MM.1S (cell line): ENCODE measurements at places on chromosomes 12 and 14.
A peak's percentile ranks its signal among the peaks of the same experiment; 100 is the strongest.

- DNase-seq: no peak
Observed at GRCh38 chr14:37842106-37842505, 246.7 kb downstream of the TTC6 start.

DNA sequence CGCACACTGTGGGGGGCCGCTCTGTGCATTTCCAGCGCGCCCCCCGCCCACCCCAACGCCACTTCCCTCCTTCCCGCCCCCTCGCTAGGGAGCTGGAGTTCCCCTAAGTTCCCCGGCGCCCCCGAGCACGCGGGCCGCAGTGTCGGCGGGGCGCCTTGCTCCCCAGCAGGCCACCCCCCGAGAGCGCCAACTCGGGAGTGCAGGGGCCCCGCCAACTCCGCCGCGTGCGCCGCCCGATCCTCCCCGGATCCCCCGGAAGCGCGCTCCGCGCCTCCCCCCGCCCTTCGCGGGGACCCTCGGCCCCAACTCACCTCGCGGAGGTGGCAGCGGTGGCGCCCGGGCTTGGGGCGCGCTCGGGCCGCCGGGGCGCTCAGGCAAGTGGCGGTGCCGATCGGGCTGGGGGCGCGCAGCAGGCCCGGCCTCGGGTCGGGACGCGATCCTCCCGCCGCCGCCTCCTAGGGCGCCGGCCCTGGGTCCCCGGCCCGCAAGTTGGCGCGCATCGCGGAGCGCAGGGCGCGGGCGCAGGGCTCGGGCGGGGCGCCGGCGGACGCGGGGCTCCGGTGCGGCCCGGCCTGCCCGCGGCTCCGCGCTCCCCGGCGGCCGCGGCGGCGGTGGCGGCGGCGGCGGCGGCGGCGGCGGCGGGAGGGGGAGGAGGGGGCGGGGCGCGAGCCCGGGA lies at the start of gene NCOR2:
Gene NCOR2, minus strand, starts transcription at position 616 of the 676 bp plus-strand sequence. CDS start 72,361 bp downstream, outside the sequence.
- DNase-seq: peak; percentile 29

DNA sequence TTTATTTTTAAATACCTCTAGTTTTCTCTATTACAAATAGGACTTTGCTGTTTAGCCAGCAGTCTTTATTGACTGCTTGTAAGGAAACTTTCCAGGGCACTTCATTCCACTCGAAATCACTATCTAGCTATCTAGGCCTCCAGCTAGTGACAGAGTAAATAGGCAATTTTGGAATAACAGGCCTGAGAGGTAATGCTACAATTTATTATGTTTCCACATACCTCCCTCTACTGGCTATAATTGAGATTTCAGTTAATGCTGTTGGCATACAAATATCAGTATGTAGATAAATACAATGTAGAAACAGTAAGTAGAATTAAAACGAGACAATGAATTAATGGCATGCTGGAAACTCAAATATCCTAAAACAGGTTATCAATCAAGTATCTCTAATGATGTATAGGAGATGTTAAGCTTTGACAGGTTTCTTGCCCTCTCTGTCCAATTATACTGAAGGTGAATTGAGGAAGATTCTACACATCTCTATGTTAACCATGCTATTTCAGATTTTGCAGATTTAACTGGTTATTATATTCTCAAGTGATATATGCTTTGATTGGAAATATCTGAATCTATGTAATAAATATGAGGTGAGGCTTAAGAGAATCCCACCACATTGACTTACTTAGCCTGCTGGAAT lies 7.2 kb downstream of the DTD2 start:
- peak; percentile 39 for DNase-seq

DNA sequence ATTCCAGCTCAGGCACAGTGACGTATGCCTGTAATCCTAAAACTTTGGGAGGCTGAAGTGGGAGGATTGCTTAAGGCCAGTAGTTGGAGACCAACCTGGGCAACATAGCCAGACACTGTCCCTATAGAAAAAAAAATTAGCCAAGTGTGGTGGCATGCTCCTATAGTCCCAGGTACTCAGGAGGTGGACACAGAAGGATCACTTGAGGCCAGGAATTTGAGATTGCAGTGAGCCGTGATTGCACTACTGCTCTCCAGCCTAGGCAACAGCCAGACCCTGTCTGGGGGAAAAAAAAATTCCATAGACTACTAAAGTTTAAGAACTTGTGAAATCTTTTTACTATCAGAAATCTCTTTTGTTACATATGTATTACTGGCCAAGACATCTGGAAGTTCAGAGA lies 6.6 kb downstream of the FAM177A1 start:
- no peak for DNase-seq

DNA sequence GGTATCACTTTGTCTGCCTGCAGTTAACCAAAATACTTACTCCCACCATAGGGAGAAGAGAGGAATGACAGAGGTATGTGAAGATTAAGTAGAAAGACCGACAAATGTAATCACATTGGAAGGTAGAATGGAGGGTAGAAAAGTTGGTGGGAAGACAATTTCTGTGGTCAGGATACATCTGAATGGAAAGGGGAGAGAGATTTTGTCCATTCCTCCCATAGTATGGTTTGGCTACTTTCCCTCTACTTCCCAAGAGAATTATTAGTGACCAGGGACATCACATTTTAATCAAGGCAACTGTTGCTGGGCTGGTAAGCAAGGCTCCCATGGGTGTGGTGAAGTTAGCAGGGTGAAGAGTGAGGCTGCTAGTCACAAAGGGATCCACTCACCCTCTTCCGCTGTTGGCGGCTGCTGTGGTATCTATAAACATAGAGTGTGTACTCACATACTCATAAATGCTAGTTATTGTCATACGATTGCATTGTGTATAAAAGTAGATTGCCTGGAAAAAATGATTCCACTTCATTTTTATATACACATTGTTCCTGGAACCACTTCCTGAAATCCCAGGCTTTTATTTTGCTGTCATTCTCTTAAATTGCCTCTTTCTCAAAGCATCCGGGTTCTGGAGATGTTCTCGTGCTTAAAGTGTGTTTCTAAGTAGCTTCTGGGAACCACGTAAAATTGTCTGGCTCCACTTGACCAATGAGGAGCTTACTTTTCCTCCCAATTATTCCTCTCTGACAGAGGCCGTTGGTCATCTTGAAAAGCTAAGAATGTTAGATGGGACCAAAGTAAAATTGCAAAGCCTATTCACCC lies 413.1 kb downstream of the ZFP36L1 start:
- DNase-seq: no peak

- no peak for DNase-seq
Observed at GRCh38 chr14:37988472-37988871, 219.2 kb upstream of the SSTR1 start.

GRCh38 chr14:40028991-40029390 lies 596.8 kb upstream of the FBXO33 start:
- DNase-seq: no peak

- DNase-seq: no peak
Observed at GRCh38 chr12:42426746-42427145, 100.8 kb downstream of the PPHLN1 start.

- DNase-seq: no peak
Observed at GRCh38 chr12:107788281-107788680, 13.8 kb downstream of the ASCL4 start.

- no peak for DNase-seq
Observed at GRCh38 chr14:81268016-81268416, 47.3 kb upstream of the GTF2A1 start.

GRCh38 chr14:51473808-51474565 lies 177.7 kb upstream of the FRMD6 start:
- no peak for DNase-seq

- DNase-seq: no peak
Observed at GRCh38 chr14:103436533-103436932, 51.3 kb downstream of the MARK3 start.

DNA sequence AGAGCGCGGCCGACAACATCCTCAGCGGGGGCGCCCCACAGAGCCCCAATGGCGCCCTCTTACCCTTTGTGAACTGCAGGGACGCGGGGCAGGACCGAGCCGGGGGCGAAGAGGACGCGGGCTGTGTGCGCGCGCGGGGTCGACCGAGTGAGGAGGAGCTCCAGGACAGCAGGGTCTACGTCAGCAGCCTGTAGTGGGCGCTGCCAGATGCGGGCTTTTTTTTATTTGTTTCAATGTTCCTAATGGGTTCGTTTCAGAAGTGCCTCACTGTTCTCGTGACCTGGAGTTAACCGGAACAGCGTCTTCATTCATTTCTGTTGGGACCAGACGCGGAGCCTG lies 103.8 kb upstream of the FKBP4 start:
- peak; percentile 68 for DNase-seq

DNA sequence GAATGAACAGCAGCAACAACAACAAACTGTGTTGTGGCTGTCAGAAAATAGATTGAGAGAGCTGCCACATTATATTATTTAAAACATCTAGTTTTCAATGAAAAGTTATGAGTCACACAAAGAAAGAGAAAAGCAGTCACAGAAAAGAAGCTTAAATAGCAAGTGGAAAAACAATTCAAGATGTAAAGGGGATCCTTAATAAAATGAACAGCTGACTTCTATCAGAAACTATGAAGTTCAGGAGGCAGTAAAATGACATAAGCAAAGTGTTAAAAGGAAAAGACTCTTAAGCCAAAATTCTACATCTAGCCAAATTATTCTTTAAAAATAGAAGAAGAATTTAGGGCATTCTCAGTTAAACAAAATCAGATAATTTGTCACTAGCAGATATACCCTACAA lies 5.6 kb downstream of the CLEC14A start:
- no peak for DNase-seq

- no peak for DNase-seq
Observed at GRCh38 chr14:94914191-94914590, 144.3 kb upstream of the GSC start.

GRCh38 chr12:64890873-64891468 lies 66.5 kb downstream of the TBC1D30 start:
- DNase-seq: peak; percentile 63

DNA sequence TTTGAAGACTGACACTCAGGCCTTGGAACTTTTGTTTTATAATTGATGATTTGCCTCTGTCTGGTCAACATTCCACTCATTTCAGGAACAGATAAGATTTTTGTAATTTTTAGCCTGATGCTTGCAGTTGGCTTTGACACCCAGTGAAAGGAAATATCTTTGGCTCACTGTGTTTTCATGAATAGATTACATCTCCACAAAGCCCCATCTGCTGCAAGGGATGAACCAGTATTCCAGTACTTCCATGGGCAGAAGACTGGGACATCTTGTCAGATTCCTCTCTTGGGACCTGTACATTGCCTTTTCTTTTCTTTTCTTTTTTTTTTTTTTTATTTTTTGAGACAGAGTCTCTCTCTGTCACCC lies 28.4 kb downstream of the GSG1 start:
- DNase-seq: no peak

DNA sequence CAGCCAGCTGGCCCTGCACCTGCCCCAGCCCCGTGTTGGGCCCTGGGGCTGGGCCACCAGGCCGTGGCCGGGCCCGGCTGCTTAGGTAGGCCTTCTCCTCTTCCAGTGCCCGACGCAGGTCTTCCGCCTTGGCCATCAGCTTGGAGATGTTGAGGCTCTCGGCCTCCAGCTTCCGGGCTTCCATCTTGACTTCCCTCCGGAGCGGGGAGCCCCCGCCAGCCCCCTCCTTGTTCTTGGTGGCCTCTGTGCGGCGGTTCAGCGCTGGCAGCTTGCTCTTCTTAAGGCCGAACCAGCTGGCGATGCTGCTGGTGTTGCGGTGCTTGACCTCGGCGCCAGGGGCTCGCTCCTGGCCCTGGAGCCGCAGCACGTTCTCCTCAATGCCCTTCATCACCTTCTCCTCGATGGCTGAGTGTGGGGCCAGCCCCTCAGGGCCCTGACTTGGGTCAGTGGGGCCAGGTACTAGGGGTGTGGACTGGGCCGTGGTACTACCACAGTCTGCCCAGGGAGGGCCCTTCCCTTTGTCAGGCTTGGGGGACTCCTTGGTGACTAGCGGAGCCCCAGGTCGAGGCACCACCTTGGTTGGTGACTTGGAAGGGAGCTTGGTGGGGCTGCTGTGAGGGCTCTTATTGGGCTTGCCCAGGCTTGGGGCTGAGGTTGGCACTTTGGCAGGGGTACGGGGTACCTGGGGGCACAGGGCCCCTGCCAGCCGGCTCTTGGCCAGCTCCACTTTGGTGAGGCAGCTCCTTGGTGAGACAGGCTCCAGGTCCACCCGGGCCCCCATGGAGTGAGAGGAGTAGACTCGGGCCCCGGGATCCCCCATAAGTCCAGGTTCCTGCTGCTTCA lies 33.2 kb downstream of the NCKAP5L start:
- no peak for DNase-seq

DNA sequence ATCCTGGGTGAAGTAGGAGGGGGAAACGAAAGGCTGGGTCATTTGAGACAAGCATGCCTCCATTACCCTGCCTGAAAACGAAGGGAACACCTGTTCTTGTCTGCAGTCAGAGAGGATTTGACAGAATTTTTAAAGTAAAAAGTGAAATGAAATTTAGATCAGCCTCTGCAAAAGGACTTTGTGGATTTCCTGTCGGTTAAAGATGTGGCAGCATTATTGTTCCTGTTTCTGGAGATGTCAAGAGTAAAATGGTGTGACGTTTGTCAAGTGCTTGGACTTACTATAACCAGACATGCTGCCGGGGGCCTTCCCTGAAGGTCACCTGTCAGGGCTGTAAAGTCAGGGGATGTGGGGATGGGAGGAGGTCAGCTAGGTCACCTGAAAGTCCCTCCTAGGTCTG lies 32.0 kb downstream of the NRXN3 start:
- DNase-seq: peak; percentile 16

DNA sequence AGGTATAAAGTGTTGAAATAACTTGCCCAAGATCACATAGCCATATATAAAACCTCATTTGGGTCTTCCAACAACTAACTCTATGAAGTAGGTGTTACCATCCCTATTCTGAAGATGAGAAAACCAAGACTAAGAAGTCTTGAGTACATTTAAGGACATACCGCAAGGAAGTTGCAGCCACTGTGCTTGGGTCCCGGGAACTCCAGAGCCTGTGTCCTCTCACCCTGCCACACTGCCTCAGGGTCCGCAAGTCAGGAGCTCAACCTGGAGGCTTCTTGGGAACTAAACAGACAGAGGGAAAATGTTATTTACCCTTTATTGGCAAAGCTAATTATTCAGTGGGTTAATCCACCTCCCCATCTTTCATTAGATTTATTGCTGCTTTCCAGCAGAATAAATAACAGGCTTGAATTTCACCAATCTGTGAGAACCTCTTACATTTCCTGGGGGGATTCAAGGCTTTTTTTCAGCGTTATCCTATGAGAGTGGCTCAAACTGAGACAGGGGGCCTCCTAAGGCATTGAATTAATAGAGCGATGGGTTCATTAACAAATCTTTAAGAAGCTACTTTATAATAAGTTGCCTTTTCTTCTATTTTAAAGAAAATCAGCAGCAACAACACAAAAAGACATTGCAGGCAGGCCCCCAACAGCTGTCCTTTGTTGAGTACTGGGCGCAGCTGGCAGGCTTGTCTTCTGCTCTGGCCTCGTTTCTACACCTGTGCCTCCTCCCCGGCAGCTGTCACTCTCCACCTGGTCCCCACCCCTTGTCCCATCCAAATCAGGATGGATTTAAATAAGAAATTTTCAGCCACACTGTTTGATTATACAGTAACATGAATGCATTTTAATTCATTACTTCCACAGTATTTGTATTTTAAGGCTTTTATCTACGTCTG lies 25.3 kb downstream of the PHLDA1 start:
- DNase-seq: no peak

- no peak for DNase-seq
Observed at GRCh38 chr12:55711786-55712553, 3.9 kb upstream of the BLOC1S1 start.

DNA sequence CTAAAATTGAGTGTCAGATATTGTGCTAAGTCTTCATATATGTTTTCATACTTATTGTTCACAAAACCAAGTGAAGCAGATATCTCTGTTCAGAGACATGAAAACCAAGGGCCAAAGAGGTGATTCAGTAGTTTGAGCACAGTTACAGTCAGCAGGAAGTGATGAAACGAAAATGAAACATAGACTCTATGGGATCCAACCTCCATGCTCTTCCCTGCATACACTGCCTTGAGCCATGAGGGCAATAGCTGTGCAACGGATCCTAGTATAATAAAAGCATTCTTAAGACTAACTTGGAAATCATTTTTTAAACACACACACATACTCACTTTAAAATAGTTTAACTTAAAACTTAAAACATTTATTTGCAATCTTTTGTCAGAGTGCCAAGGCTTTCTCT lies 27.9 kb downstream of the ESR2 start:
- DNase-seq: peak; percentile 38
